ENCODE measurements at places on chromosomes 1 and 21.

DNA sequence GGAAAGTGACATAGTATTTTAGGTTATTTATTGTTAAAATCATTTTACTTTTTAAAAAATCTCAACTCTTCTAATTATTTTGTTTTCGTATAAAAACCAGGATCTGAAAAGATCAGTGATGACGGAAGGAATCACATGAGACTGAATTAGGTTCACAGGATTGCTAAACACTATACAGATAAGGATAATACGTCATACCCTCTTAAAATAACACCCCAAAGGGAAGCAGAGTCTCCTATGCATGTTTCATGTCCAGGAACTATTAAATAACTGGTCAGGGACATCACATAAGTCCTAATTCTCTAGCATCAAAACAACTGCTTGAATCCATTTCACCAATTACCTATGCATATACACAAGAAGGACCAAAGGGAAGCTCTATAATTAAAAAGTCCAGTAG, 84.9 kb downstream of the FOXJ3 start:
- H3K27ac ChIP-seq, result no peak overlapping the region
- no peaks in the 10 kb centered on the region for H3K36me3 ChIP-seq
- no peaks in the 10 kb centered on the region for H3K27me3 ChIP-seq

GRCh38 chr1:41277371-41277975, 35.4 kb upstream of the SCMH1 start:
- no peaks in the 10 kb centered on the region for H3K36me3 ChIP-seq
- no peak overlapping the region for H3K27ac ChIP-seq
- no peak overlapping the region for H3K4me3 ChIP-seq

DNA sequence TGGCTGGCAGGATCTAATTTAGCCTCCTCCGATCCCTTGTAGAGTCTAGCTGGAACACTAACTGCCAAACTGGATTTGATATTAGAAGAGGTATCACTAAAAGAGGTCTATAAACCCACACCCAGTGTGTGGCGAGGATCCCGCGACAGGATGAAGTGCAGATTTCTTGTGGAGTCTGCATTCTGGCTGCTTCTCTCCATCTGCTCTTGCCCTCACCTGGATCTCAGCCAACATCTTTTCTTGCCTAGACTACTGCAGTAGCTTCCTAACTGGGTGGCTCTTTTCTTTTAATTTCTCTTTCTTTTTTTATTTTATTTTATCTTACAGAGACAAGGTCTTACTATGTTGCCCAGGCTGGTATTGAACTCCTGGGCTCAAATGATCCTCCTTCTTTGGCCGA, 48.9 kb upstream of the CAPZB start:
- H3K36me3 ChIP-seq, result no peaks in the 10 kb centered on the region
- no peaks in the 10 kb centered on the region for H3K27me3 ChIP-seq
- peaks cover 10% of the 10 kb centered on the region for H3K4me1 ChIP-seq
- DNase-seq, result no peak

- no peaks in the 10 kb centered on the region for H3K27me3 ChIP-seq
- H3K36me3 ChIP-seq, result no peaks in the 10 kb centered on the region
- no peak overlapping the region for H3K4me3 ChIP-seq
- no peak for DNase-seq
Measured at GRCh38 chr1:221308534-221309511, 429.6 kb downstream of the HLX start.

DNA sequence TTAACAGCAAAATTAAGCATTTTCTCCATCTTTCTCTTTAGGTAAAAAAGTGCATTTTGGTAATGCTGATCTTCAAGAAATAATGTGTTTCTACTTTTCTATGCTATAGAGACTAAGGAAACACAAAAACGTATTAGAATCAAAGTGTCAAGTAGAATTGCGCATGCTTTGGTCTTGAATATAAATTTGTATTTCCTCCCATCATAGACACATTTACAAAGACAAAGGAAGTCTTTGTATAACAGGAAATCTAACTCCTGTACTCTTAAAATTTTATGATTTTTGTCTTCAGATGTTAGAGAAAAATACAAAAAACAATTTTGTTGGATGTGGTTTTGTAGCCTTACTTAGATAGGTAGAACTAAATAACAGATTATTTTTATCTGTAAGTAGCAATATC, 1299.4 kb downstream of the NCAM2 start:
- no peak for DNase-seq
- no peaks in the 10 kb centered on the region for H3K27me3 ChIP-seq

DNA sequence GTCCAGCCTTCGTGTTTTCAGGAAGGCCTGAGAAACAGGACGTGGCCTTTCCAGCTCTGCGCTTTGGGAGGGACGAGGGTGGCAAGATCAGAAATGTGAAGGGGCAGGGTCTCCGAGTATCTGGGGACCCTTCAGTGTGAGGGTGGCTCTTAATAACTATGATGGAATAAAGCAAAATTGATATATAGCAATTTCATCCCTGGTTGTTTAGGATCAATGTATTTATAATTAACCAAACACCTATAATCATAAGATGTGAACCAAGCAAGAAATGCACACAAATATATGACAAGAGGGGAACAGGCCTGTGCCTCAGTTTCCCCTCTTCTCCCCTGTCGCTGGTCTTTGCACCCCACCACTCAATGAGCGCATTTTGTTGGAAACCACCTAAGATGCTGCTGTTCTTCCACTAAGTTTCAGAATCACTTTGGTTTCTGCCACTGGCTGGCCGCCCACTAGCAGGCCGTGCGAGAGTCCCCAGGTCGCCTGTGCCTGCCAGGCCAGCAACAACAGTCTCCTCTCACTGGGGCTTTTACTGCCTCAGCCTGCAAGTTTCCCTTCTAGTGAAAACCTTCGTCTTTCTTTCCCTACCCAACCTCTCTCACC, 36.6 kb downstream of the UBASH3A start:
- no peaks in the 10 kb centered on the region for H3K4me1 ChIP-seq
- no peak overlapping the region for H3K4me3 ChIP-seq
- H3K27ac ChIP-seq, result no peak overlapping the region
- no peaks in the 10 kb centered on the region for H3K36me3 ChIP-seq
- no peaks in the 10 kb centered on the region for H3K27me3 ChIP-seq
- no peak for DNase-seq

DNA sequence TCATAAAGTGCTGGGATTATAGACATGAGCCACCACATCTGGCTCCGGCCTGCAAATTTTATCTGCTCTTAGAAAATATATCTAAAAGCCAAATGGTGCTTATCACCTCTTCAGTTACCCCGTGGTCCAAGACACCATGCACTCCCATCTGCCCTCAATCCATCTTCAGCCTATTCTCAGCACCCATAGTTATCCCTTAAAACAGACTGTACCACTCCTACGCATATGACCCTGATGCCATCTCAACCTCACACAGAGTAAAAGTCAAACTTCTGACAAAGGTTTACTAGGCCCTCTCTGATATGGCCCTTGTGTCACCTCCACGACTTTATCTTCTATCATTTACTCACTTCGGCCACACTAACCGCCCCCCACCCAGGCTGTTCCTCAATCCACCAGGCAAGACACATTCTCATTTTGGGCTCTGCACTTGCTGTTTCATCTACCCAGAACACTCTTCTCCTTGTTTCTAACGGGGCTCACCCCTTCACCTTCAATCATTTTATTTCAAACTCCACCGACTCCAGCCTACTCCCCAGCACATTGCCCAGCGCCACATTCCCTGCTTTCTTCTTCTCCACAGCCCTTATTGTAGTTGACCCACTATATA, 33.0 kb downstream of the USP48 start:
- no peak for DNase-seq
- H3K4me3 ChIP-seq, result no peak overlapping the region
- no peaks in the 10 kb centered on the region for H3K4me1 ChIP-seq
- peaks cover 91% of the 10 kb centered on the region for H3K36me3 ChIP-seq
- H3K27ac ChIP-seq, result no peak overlapping the region
- H3K27me3 ChIP-seq, result no peaks in the 10 kb centered on the region

DNA sequence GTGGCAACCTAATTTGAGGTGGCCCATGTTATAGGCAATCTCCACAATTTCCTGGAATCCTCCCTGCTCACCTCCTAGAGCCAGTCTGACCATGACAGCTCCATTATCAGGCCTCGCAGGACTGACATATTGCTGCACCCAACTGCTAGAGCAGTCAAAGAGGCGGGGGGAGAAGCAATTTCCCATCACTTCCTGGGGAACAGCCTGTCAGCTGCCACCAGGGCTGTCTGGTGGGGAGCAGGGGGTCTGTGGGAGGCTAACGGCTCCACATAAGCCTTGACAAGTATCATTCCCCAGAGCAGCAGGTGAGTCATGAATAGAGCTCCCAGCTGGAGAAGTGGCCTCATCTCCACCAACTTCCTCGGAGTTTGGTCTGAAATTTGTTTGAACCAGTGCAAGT, 322.9 kb downstream of the MATN1 start:
- no peak overlapping the region for H3K27ac ChIP-seq
- H3K4me3 ChIP-seq, result no peak overlapping the region
- H3K36me3 ChIP-seq, result no peaks in the 10 kb centered on the region
- peaks cover 3% of the 10 kb centered on the region for H3K27me3 ChIP-seq
- no peaks in the 10 kb centered on the region for H3K4me1 ChIP-seq

- H3K4me1 ChIP-seq, result no peaks in the 10 kb centered on the region
- no peaks in the 10 kb centered on the region for H3K36me3 ChIP-seq
- H3K27ac ChIP-seq, result peak overlapping the region; percentile 37
- DNase-seq, result no peak
- H3K4me3 ChIP-seq, result no peak overlapping the region
Measured at GRCh38 chr1:94688646-94689045, 131.5 kb upstream of the SLC44A3 start.

DNA sequence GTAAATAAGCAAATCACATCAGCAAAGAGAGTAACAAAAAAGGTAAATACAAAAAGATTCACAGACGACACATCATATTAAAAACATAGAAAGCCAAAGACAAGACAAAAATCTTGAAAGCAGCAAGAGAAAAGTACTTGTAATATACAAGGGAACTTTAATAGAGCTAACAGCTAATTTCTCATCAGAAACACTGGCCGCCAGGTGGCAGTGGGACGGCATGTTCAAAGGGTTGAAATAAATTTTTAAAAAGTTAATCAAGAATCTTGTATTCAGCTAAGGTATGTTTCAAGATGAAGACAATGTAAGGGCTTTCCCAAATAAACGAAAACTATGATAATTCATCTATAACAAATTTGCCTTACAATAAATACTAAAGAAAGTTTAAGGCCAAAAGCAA, 358.1 kb downstream of the LRRIQ3 start:
- no peak overlapping the region for H3K27ac ChIP-seq
- DNase-seq, result no peak
- no peaks in the 10 kb centered on the region for H3K4me1 ChIP-seq
- H3K36me3 ChIP-seq, result no peaks in the 10 kb centered on the region
- no peak overlapping the region for H3K4me3 ChIP-seq
- H3K27me3 ChIP-seq, result no peaks in the 10 kb centered on the region

GRCh38 chr1:29202584-29203340, 21.1 kb upstream of the SRSF4 start:
- peak; percentile 95 for DNase-seq
- no peaks in the 10 kb centered on the region for H3K4me1 ChIP-seq
- peaks cover 11% of the 10 kb centered on the region for H3K36me3 ChIP-seq
- no peaks in the 10 kb centered on the region for H3K27me3 ChIP-seq

DNA sequence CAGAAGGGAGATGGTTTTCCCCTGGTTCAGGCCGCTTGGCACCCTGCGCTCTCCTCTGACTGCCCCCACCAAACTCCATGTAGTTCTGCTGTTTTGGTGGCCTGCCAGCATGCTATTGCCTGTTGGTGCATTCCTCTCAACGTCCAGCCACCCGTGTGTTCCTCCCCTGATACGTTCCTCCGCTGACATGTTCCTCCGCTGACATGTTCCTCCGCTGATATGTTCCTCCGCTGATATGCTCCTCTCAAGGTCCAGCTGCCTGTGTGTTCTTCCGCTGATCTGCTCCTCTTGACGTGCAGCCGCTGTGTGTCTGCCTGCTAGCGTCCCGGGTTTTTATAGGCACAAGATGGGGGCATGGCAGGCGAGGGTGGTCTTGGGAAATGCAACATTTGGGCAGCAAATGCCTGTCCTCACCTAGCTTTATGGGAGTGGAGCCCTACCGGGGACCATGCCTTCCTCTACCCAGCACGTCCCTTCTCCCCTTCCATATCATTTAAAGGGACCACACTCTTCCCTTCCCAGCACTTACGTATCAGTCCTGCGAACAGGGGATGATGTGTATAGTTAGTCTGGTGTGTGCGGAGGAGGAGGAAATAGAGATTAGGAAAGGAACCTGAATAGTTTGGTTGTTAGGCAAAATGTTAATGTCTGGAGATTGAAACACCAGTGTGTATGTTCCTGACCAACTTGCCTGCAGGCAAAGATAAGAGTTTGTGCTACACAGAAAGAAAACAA, 40.6 kb upstream of the PLA2G5 start:
- no peaks in the 10 kb centered on the region for H3K4me1 ChIP-seq
- H3K4me3 ChIP-seq, result no peak overlapping the region
- H3K27ac ChIP-seq, result no peak overlapping the region
- no peaks in the 10 kb centered on the region for H3K36me3 ChIP-seq
- no peak for DNase-seq
- no peaks in the 10 kb centered on the region for H3K27me3 ChIP-seq

DNA sequence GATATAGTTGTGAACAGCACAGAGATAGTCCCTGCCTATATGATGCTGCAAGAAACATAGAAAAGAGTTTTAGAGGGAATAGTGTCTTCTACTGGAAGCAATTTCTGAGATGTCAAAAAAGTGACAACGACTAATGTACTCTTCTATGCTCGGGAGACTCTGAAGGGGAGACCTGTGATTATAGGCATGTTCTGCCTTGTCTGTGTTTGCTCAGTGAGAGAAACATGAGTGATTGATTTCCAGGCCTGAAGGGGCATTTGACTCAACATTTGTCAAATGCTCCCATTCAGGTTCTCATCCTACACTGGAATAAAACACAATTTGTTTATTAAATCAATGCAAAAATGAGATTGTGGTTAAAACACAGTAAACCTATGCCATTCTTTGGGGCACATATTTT, 131.8 kb downstream of the CTH start:
- no peak overlapping the region for H3K27ac ChIP-seq
- H3K4me1 ChIP-seq, result no peaks in the 10 kb centered on the region
- H3K27me3 ChIP-seq, result no peaks in the 10 kb centered on the region

DNA sequence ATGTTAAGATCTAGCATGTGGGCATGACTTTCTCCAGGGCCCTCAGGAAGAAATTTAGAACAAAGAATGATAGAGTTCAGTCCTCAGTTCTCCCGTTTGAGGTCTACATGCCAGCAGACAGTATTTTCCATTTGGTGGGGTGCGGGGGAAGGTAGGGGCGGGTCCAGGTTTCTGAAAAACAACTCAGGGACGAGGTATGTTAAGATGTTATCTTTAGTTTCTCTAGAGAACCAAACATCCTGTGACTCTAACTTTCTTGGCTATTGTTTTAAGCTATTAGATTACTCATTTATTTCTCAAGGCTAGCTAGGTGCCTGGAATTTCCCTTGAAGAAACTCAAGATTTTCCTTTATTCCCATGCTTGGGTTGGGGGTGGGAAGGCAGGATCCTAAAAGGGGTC, 42.3 kb upstream of the SYT14 start:
- H3K27ac ChIP-seq, result no peak overlapping the region
- no peaks in the 10 kb centered on the region for H3K4me1 ChIP-seq
- no peaks in the 10 kb centered on the region for H3K36me3 ChIP-seq
- H3K27me3 ChIP-seq, result no peaks in the 10 kb centered on the region
- H3K4me3 ChIP-seq, result no peak overlapping the region
- DNase-seq, result no peak

GRCh38 chr1:207020709-207021107, 11.8 kb downstream of the C1orf116 start:
- no peak for DNase-seq
- H3K36me3 ChIP-seq, result no peaks in the 10 kb centered on the region
- H3K4me3 ChIP-seq, result no peak overlapping the region
